ENCODE measurements at places on chromosomes 1 and 21. TPM values are rescaled to one million over a fixed set of nuclear protein-coding genes. Genes with fewer than 3 reads are reported as not detected.

The CD1E gene
- not detected for total RNA-seq

The CAPN8 gene
- total RNA-seq, result not detected

The SLC6A9 gene
- total RNA-seq, result 1.3 TPM

GRCh38 chr21:17780539-17780938 is 38.6 kb downstream of the C21orf91 start:
- peaks cover 6% of the 10 kb centered on the region for H3K36me3 ChIP-seq
- no peaks in the 10 kb centered on the region for H3K27me3 ChIP-seq
- H3K27ac ChIP-seq, result no peak overlapping the region
- no peak overlapping the region for H3K4me3 ChIP-seq
- H3K4me1 ChIP-seq, result no peaks in the 10 kb centered on the region
- DNase-seq, result no peak

GRCh38 chr1:112618114-112618720 is 724 bp downstream of the ST7L start:
- peak overlapping the region; percentile 98 for H3K4me3 ChIP-seq
- H3K27me3 ChIP-seq, result no peaks in the 10 kb centered on the region
- no peak for DNase-seq
- no peaks in the 10 kb centered on the region for H3K36me3 ChIP-seq

DNA sequence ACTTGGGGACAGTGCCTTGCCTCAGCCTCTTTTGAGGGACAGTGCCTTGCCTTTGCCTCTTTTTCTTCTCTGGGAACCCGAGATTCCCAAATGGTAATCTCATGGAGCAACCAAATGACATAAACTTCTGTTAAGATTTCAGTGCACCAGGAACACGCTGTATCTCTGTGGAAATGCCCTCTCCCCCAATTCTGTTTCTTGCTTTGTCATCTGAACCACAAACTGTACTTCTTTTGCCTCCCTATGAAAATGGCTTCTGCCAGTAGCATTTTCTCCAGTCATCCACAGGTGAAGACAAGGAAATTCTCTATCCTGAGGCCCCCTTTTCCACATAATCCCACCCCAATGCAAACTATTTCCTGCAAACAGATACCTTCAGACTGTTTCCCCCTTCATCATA is 66.3 kb downstream of the OMA1 start:
- H3K27ac ChIP-seq, result no peak overlapping the region
- H3K36me3 ChIP-seq, result peaks cover 31% of the 10 kb centered on the region
- H3K4me3 ChIP-seq, result no peak overlapping the region
- H3K4me1 ChIP-seq, result peaks cover 2% of the 10 kb centered on the region

DNA sequence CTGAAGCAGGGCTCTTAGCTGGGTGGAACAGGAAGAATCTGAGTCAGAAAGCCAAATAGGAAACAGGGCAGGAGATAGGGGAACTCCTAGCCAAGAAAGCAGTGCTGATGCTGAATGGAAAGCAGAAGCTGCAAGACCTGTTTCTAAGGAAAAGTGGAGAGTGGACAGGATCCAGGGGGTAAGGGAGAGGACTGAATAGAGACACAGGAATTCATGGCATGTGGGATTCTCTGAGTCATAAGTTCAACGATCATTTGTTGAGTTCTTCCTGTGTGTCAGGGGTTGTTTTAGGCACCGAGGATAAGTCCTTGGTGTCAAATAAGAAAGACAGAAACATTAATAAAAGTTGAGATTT is 153.8 kb upstream of the FGGY start:
- DNase-seq, result peak; percentile 41
- peak overlapping the region; percentile 91 for H3K27ac ChIP-seq
- peaks cover 27% of the 10 kb centered on the region for H3K4me1 ChIP-seq
- H3K36me3 ChIP-seq, result no peaks in the 10 kb centered on the region
- no peak overlapping the region for H3K4me3 ChIP-seq

DNA sequence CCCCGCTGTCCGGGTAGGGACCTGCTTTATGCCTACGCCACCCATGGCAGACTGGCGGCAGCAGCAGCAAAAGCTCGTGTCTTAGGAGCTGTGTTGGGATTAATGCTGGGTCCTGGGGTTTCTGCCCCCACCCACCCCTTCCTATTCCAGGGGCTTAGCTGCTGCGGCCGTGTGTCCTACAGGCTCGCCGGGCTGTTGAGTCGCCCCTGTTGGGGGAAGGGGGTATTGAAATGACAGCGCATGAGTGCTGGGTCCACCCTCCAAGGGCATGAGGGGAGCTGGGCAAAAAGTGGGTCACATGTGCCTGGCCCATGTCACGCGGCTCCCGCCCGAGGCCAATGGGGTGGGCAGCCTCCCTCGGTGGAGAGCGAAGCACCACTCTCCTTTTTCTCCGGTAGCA is 118.3 kb upstream of the COL6A1 start:
- H3K4me1 ChIP-seq, result no peaks in the 10 kb centered on the region
- DNase-seq, result no peak
- H3K4me3 ChIP-seq, result no peak overlapping the region
- no peaks in the 10 kb centered on the region for H3K36me3 ChIP-seq
- H3K27ac ChIP-seq, result no peak overlapping the region

DNA sequence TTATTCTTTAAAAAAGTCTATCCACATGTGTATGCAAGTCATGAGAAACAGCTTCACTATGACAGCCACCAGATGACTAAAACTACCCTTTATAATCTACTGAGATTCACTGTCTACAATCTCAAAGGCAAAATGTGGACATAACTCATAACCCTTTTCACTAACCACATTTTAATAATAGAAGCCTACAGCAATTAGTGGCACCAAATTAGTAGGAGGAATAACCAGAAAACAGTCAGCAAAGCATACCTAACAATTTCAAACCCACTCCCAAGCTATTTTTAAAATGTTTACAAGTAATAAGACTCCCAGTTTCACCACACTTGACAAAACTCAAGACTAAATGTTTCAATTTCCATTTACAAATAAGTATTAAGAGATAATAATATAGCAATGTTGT is 442.9 kb downstream of the PTPRC start:
- no peak overlapping the region for H3K4me3 ChIP-seq
- no peaks in the 10 kb centered on the region for H3K27me3 ChIP-seq
- no peaks in the 10 kb centered on the region for H3K36me3 ChIP-seq
- DNase-seq, result no peak

- no peak for DNase-seq
- H3K4me1 ChIP-seq, result peaks cover 4% of the 10 kb centered on the region
- H3K27ac ChIP-seq, result no peak overlapping the region
- H3K4me3 ChIP-seq, result no peak overlapping the region
- no peaks in the 10 kb centered on the region for H3K27me3 ChIP-seq
These were observed 735.4 kb downstream of the LTN1 start for GRCh38 chr21:28257276-28257675.

DNA sequence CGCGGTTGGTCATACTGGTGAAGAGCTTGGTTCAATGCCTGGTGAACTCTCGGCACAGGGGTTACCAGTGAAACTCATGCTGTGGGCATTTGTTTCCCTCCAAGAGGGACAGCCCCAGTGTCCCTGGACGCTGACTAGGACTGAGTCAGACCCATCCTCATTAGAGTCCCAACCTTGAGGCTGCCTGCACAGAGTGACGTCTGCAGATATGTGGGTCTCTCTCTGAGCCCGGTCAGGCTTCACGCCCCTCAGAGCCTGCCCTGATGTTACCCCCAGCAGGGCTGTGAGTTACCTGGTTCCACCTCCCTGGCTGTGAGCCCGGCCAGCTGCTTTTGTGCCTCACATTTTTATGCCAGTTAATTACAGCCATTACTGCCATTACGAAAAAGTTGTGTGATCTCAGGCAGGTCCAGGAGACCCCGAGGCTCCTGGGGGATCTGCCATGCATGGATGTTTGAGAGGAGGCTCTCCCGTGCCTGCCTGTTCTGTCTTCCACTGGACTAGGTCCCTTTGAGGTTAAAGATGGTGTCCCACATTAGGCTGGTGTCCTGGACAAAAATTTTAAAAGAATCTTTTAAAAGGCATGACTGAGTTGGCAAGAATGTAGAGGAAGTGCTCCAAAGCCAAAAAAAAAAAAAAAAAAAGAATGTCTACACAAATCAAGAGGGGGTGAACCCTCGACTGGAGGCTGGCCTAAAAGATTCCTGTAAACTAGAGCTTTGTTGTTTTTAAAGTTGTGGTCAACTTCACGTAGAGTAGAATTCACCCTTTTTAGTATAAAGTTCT is 36.6 kb upstream of the PADI1 start:
- H3K4me3 ChIP-seq, result no peak overlapping the region
- H3K4me1 ChIP-seq, result no peaks in the 10 kb centered on the region
- no peaks in the 10 kb centered on the region for H3K36me3 ChIP-seq
- no peaks in the 10 kb centered on the region for H3K27me3 ChIP-seq
- no peak for DNase-seq

GRCh38 chr1:53949023-53949990 is 3.2 kb downstream of the LRRC42 start:
- H3K36me3 ChIP-seq, result peaks cover 5% of the 10 kb centered on the region
- H3K4me3 ChIP-seq, result no peak overlapping the region
- DNase-seq, result no peak
- no peaks in the 10 kb centered on the region for H3K27me3 ChIP-seq
- no peak overlapping the region for H3K27ac ChIP-seq
- peaks cover 11% of the 10 kb centered on the region for H3K4me1 ChIP-seq

DNA sequence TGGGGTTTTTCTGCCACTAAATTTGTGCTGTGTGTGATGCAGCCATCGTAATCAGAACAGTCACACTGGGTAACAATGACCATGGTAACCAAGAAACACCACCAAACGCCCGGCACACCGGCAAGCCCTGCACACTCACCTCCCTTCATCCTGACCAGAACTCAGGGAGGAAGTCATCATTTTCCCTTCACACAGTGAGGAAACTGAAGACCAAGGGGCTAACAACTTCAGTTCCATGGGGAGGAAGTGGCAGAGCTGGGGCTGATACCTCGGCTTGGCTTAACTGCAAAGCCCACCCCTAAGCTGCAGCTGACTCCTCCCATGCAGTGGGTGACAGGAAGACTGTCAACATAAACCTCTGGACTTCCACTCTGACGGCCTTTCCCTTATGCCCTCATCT is 69.3 kb upstream of the BCAR3 start:
- DNase-seq, result no peak
- H3K27me3 ChIP-seq, result no peaks in the 10 kb centered on the region
- no peak overlapping the region for H3K4me3 ChIP-seq

DNA sequence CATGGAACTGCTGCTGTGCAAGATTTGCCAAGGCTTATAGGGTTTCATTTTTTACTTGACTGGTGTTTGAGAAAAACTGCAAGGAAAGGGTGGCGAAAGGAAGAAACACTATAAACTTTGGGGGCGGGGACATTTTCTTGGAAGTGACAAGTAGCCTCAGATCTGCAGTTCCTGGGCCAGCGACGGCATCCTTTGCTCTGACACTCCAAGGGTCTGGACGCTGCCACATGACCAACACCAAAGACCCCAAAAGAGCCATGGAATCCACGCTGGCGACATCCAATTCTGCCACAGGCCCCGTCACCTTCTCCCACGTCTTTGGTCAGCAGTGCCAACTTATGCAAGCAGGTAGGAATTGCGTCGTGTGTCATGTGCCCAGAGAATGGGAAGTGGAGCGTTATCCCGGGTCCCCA is 193.4 kb downstream of the PRDM2 start:
- H3K27ac ChIP-seq, result no peak overlapping the region
- H3K4me3 ChIP-seq, result peak overlapping the region; percentile 28
- H3K36me3 ChIP-seq, result no peaks in the 10 kb centered on the region
- no peaks in the 10 kb centered on the region for H3K4me1 ChIP-seq

DNA sequence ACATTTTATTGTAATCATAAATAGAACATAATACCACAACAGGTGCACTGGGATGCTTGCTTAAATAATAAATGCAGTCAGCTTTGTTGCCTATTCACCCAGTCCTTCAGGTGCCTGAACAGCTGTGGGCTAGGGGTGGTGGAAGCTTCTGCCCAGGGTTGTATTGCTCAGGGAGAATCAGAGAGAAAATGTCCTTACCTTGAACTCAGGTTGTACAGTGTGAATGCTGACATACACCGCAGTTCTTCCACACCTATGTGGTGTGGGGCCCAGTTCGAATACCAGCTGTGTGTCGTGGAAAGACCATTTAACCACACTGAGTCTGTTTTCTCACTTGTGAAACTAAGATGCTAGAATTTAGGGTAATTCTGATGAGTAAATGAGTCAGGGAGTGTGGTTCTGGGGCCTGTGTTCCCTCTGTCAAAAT is 115.7 kb upstream of the ATP1A1 start:
- DNase-seq, result no peak
- H3K4me1 ChIP-seq, result no peaks in the 10 kb centered on the region
- H3K4me3 ChIP-seq, result no peak overlapping the region
- no peaks in the 10 kb centered on the region for H3K36me3 ChIP-seq

GRCh38 chr1:161427733-161428516 is 60.2 kb upstream of the CFAP126 start:
- DNase-seq, result no peak
- H3K27ac ChIP-seq, result no peak overlapping the region
- no peaks in the 10 kb centered on the region for H3K4me1 ChIP-seq
- no peaks in the 10 kb centered on the region for H3K36me3 ChIP-seq
- H3K27me3 ChIP-seq, result no peaks in the 10 kb centered on the region

GRCh38 chr1:65758128-65758527 is 34.6 kb upstream of the PDE4B start:
- H3K27me3 ChIP-seq, result peaks cover 4% of the 10 kb centered on the region
- no peak overlapping the region for H3K27ac ChIP-seq
- H3K36me3 ChIP-seq, result no peaks in the 10 kb centered on the region

- H3K36me3 ChIP-seq, result no peaks in the 10 kb centered on the region
- no peak for DNase-seq
- H3K4me3 ChIP-seq, result no peak overlapping the region
- no peaks in the 10 kb centered on the region for H3K27me3 ChIP-seq
These were observed 9.1 kb upstream of the TMEM61 start for GRCh38 chr1:54971317-54971791.

- no peak overlapping the region for H3K4me3 ChIP-seq
- peaks cover 10% of the 10 kb centered on the region for H3K36me3 ChIP-seq
- DNase-seq, result no peak
- peak overlapping the region; percentile 37 for H3K27ac ChIP-seq
- H3K27me3 ChIP-seq, result no peaks in the 10 kb centered on the region
- peaks cover 44% of the 10 kb centered on the region for H3K4me1 ChIP-seq
These were observed 3.8 kb downstream of the ZNF672 start for GRCh38 chr1:248841702-248842395.

DNA sequence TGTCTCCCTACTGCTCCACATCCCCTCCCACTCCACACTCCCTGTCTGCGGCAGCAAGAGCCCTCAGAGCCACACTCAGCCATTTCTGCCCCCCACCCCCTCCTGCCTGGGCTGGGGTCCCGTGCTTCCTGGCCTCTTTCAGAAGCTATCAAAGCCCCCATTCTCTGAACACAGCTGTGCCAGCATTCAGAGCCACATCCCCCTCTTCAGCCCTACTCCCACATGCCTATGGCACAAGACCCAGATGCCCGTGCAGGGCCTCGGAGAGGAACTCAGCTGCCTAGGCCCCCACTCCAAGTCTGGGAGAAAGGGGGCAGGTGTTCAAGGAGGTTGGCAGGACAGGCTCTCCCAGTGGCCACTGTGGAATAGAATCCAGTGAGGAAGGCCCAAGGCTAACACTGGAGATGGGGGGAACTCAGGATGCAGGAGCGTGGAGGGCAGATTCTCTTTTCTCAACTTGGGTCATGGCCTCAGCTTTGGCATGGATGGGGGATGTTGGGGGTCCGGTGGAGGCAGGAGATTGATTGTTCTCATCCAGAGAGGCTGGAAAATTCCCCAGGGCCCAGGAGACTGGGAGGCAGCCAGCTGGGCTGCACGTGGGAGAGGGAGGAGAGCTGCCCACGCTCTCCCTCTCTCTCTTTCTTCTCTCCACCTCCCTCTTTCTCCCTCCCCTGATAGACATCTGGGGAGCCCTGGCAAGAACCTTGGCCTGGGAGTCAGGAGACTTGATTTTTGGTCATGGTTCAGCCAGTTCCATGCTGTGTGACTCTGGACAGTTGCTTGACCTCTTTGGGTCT is 3.5 kb upstream of the BCAN start:
- H3K27me3 ChIP-seq, result peaks cover 85% of the 10 kb centered on the region
- no peak overlapping the region for H3K27ac ChIP-seq
- no peaks in the 10 kb centered on the region for H3K36me3 ChIP-seq
- peaks cover 6% of the 10 kb centered on the region for H3K4me1 ChIP-seq
- no peak overlapping the region for H3K4me3 ChIP-seq

GRCh38 chr21:42578034-42578433 is 64.4 kb downstream of the SLC37A1 start:
- DNase-seq, result no peak
- no peaks in the 10 kb centered on the region for H3K27me3 ChIP-seq
- peaks cover 39% of the 10 kb centered on the region for H3K36me3 ChIP-seq

All from heart left ventricle (tissue), 16 donors.